Daoy (cell line): ENCODE measurements at places on chromosomes 13 and 19. TPM values are rescaled to one million over a fixed set of nuclear protein-coding genes. Genes with fewer than 3 reads are reported as not detected.

Gene FGF9
- total RNA-seq, result 0.60 and 0.74 TPM in 2 replicates

Gene LRFN3
- total RNA-seq, result 1.2 and 1.4 TPM in 2 replicates

Gene CERS1
- total RNA-seq, result 0.45 TPM in 1 of 2 replicates, not detected in the other

Gene GAPDHS
- total RNA-seq, result not detected in 2 replicates

Gene PLK5
- not detected in 2 replicates for total RNA-seq

Gene FBXO17
- total RNA-seq, result 12.6 and 36.9 TPM in 2 replicates

Gene RPS16
- total RNA-seq, result 54.9 and 71.8 TPM in 2 replicates

Gene SRRM5
- not detected in 2 replicates for total RNA-seq

Gene C19orf38
- total RNA-seq, result not detected in 2 replicates
